A549 treated with GW870086 at 1 μM for 4 hours (cell line): ENCODE measurements at places on chromosomes 16 and 17. TPM values are rescaled to one million over a fixed set of nuclear protein-coding genes. Genes with fewer than 3 reads are reported as not detected.

The TRAPPC1 gene
- 298 to 338 TPM (median 306 TPM) in 5 replicates for total RNA-seq

The EVPLL gene
- total RNA-seq = not detected in 5 replicates

The KRT39 gene
- total RNA-seq = not detected in 5 replicates

The LHX1 gene
- 1.2 to 2.5 TPM (median 1.6 TPM) in 5 replicates for total RNA-seq

The MYOCD gene
- 0.49 to 1.2 TPM (median 0.64 TPM) in 5 replicates for total RNA-seq

The ADAD2 gene
- not detected in 5 replicates for total RNA-seq

The KREMEN2 gene
- total RNA-seq = 1.3 to 3.0 TPM (median 2.3 TPM) in 5 replicates

The PLXDC1 gene
- 0.05 to 0.43 TPM (median 0.10 TPM) in 5 replicates for total RNA-seq

The SPSB3 gene
- 14.6 to 24.6 TPM (median 23.2 TPM) in 5 replicates for total RNA-seq

The STX1B gene
- 1.5 to 2.2 TPM (median 2.0 TPM) in 5 replicates for total RNA-seq

The TBC1D26 gene
- 0.06 to 0.08 TPM in 2 of 5 replicates, not detected in the others for total RNA-seq

The KRT25 gene
- total RNA-seq = not detected in 5 replicates

The EEF2K gene
- total RNA-seq = 13.1 to 16.9 TPM (median 15.7 TPM) in 5 replicates

The ZFPM1 gene
- 5.6 to 7.2 TPM (median 6.2 TPM) in 5 replicates for total RNA-seq

The MAPT gene
- 1.5 to 2.3 TPM (median 2.0 TPM) in 5 replicates for total RNA-seq

The CSNK2A2 gene
- 49.0 to 61.7 TPM (median 53.8 TPM) in 5 replicates for total RNA-seq

The UTS2R gene
- total RNA-seq = not detected in 5 replicates

The FBXW10 gene
- total RNA-seq = 0.90 to 2.0 TPM (median 0.97 TPM) in 5 replicates

The SLC16A5 gene
- 26.1 to 36.0 TPM (median 31.7 TPM) in 5 replicates for total RNA-seq

The CEP295NL gene
- 0.15 to 0.57 TPM (median 0.34 TPM) in 5 replicates for total RNA-seq

The TBC1D3 gene
- not detected in 5 replicates for total RNA-seq

The TLCD3B gene
- total RNA-seq = 0.10 to 0.31 TPM (median 0.23 TPM) in 5 replicates

The CHP2 gene
- not detected in 5 replicates for total RNA-seq

The TEKT5 gene
- 0.14 TPM in 1 of 5 replicates, not detected in the others for total RNA-seq

The PLK1 gene
- 139 to 174 TPM (median 163 TPM) in 5 replicates for total RNA-seq

The IGFALS gene
- 0.06 TPM in 1 of 5 replicates, not detected in the others for total RNA-seq

The KRT32 gene
- 0.13 TPM in 1 of 5 replicates, not detected in the others for total RNA-seq

The EPN3 gene
- total RNA-seq = 0.17 to 0.78 TPM (median 0.23 TPM) in 5 replicates

The ZNF205 gene
- total RNA-seq = 10.8 to 15.4 TPM (median 14.6 TPM) in 5 replicates

The FBXO39 gene
- not detected in 5 replicates for total RNA-seq

The RGS11 gene
- total RNA-seq = 3.9 to 5.5 TPM (median 5.0 TPM) in 5 replicates

The NACA2 gene
- total RNA-seq = not detected in 5 replicates

The CCL17 gene
- total RNA-seq = not detected in 5 replicates

The AGRP gene
- not detected in 5 replicates for total RNA-seq
